ENCODE measurements at places on chromosomes 7 and 10.

DNA sequence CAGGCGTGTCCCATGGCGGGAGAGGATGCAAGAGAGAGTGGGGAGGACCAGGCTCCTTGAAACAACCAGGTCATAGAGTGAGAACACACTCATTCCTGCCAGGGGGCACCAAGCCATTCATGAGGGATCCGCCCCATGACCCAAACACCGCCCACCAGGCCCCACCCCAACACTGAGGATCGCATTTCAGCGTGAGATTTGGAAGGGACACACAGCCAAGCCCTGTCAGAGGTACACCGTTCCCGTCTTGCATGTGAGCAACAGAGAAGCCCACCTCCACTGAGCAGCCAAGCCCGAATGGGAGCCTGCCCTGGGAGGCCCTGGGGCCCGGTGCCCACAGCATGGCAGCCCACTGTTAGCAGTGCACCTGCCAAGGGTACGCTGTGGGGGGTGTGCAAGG, 7.9 kb upstream of the ARPC1B start:
- no peak for DNase-seq

GRCh38 chr7:47786557-47787248, 161.6 kb downstream of the PKD1L1 start:
- DNase-seq, result no peak

DNA sequence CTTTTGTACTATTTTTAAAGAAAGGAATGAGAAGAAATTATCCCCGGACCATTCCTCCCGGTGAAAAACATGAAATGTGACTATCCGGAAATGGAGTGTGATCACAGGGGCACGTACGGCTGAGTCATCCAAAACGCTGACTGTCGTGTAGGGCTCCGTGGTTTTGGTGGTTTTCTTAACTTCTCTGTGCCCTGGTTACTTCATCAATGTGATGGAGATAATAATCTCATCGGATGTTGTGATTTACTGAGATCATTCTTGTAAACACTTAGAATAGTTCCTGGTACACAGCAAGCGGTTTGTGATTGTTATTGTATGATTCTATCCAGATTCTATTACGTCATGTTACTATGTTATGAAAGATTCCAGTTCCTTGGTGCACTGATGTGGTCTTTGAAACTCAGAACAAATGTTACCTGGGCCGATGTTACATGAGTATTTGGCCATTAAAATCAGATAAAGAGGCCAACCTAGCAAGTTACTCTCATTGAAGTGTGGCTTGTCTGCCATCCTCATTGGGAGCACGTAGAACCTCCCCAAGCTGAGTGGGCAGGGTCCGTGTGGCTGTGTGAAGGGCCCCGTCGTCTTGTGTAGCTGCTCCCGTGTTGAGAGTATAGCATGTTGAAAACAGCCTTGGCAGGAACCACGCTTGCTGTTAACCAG, 99.5 kb downstream of the CAMK1D start:
- peak; percentile 87 for DNase-seq

DNA sequence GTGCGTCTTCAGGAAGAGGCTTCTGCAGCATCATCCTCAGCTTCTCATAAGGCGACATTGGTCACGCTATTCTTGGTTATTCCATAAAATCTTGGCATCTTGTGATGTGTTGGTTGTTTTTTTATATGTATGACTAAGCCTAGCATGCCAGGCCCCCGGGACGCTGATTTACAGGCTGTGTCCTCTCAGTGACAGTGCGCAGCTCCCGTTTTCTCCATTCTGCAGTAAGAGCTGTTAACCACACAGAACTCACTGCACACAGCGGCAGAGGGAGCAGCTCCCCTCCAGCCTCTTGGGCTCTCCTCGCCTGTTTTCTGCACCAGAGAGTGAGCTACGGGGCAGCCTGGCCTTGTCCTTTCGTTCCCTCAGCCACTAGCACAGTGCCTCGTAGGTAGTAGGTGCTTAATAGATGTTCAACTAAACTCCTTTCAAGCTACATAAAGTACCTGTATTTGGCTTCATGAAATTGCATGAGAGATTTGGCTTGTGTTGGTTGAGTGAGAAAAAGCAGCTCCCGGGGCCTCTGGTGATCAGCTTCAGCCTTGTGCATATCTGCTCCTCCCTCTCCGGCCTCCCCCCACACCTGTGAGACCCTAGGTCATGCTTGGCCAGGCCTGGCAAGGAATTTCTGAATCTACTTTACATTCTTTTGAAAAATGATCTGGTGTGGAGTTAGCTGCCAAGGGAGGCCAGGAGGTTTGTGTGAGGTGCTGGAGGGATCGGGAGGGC, 116.2 kb downstream of the WDR37 start:
- DNase-seq, result no peak
